ENCODE measurements at places on chromosomes 6 and 20.

- no peak for DNase-seq
Observed at GRCh38 chr6:116298973-116299372, 19.2 kb upstream of the TSPYL1 start.

DNA sequence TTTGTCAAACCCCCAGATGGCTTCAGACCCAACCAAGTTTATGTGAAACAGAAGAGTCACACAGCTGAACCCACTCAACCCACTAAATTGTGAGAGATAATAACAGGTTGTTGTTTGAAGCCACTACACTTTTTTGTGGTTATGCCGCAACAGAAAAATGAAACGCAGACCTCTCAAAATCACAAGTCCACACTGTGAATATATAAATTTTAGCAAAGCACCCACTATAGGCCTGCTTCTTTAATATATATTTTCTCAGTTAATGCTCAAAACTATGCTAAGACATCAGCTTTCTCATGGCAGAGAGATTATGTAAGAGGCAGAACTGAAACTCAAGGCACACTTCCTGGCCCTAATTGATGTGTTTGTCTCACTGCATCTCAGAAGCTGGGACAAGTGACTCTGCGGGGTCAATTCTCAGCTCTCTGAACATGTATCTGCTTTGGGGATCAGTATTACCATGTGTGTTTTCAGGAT lies 27.7 kb downstream of the MAP3K5 start:
- no peak for DNase-seq

GRCh38 chr6:26260725-26261490 lies 104.1 kb upstream of the BTN3A2 start:
- no peak for DNase-seq

- DNase-seq = no peak
Observed at GRCh38 chr6:45000833-45001232, 327.3 kb upstream of the RUNX2 start.

DNA sequence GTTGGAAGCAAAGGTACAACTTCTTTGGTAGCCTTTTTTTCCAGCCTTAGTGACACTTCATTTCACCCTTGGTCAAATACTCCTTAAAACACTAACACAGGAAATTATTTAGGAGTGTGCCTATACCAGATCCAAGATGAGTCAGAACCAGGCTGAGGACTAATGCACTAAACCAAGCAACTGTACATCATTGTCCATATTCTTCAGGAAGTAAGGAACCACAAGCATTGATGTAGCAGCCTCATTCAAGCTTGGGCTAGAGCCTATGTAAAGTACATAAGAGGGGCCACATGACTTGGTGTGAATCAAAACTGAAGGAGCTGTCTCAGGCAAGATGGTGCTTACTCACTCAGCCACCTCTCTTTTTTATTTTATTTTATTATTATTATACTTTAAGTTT lies 20.7 kb upstream of the ADGB start:
- DNase-seq = no peak

- no peak for DNase-seq
Observed at GRCh38 chr6:167872538-167873210, 46.0 kb downstream of the AFDN start.

DNA sequence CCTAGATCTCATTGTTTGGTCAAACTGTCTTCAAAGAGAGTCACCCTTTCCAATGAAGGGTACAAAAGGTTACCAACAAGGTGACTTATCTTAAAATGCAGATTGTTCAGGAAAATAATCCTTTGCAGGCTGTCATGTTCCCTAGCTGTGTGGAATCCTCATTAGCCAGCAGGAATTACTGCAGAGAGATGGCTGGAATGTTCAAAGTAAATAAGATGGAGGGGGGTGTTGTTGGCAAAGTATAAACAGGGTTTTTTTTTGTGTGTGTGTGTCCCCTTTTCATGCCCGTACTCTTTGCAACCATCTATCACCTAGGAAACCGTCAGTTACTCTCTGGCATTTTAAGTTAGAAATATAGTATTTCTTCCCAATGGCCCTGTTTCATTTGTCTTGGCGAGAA lies 6.5 kb downstream of the NEDD9 start:
- DNase-seq = no peak

GRCh38 chr6:99589290-99589672 lies 17.4 kb upstream of the PRDM13 start:
- no peak for DNase-seq

DNA sequence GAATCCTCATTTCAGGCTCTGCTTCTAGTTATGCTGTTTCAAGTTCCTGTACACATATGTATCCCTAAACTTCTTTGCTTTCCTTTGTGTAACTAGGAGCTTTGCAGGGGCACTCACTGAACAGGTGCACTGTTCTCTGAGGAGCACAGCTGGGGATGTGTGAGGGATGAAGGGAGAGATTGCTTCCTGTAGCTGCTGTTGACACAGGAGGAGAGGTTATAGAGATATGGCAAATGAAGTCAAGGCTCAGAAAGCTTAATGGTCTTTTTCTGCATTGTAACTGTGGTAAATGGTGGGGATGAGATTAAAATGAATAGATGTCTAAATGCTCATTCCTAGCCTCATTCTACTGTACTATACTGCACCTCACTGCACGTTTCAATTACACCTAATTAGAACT lies 454.3 kb downstream of the BTBD3 start:
- DNase-seq = no peak

DNA sequence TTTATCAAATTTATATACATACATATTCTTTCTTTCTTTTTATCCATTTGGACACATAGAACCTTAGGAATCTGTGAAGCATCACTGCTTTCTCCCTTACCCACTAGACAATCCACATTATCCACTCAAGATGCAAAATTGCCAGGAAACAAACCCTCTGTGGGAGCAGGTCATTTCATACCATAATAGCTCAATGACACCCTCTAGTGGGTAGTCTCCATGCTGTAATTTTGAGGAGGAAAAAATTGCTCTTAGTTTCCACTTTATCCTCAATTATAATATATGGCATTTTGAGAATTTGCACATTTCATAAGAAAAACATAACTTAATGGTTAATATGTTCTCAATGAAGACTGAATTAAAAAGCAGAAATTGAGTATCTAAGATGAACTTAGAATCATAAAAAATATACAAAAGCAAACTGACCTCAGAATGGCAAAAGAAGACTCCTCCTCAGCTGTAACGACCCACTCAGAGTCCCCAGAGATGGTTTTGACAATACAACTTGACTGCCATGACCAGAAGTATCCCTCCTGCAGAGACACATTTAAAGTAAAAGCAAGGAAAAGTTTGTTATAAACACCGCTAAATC lies 164.1 kb downstream of the FRK start:
- DNase-seq = no peak

- no peak for DNase-seq
Observed at GRCh38 chr20:47475419-47476044, 26.2 kb upstream of the NCOA3 start.
